ENCODE measurements at places on chromosomes 4 and X.
A peak's percentile ranks its signal among the peaks of the same experiment; 100 is the strongest.

DNA sequence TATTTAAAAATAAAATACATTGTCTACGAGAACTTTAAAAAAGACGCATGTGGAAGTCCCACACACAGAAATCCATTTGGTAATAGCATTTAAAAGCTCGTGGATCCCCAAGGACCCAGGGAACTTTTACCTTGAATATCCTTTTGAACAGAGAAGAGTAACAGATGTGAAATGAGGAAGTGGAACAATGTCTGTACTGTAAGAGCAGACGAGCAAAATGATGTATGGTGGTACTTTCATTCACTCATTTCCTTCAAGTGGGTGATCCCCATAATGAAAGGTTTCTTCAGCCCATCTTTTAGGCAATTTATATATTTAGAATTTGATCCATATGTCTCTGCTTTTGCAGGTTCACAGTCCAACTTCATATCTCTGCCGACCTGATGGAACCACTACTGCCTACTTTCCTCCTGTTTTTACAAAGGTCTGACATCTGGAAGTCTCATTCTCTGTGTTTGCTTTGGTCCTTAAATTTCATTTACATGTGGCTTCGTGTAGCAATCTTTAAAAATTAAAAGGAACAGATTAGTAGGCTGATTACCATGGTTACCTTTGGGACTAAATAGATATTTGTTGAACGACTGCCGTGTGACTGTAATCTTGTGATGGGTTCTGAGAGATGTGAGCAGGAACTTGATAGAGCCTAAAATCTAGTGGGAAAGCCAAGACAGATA, 188.4 kb downstream of the PALLD start:
- DNase-seq: no peak

DNA sequence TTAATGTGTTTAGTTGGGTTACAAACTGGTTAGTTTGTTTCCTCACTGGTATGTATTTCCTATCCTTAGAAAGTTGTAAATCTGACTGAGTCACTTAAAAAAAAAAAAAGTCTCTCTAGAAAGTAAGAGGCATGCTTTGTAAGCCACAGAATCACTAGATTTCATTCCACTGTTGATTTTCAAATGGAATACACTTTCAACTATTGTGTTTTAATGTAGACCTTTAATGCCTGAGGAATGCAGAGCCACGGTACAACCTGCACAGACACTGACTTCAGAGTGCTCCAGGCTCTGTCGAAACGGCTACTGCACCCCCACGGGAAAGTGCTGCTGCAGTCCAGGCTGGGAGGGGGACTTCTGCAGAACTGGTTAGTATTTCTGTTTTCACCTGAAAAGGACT, 88.6 kb downstream of the HHIP start:
- DNase-seq: no peak

- no peak for DNase-seq
Observed at GRCh38 chr4:80231180-80231579, 33.9 kb downstream of the PRDM8 start.

DNA sequence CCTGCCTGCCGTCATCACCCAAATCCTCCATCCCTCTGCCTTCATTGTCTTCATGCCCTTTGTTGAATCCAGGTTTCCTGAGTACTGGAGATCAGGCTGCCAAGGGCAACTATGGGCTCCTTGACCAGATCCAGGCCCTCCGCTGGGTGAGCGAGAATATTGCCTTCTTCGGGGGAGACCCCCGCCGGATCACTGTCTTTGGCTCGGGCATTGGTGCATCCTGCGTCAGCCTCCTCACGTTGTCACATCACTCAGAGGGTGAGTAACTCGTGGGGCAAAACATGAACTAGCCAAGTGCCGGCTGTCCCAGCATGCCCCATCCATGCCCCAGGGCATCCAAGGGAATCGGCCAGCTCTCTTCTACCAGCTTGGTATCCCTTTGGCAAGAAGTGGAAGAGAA, 19.4 kb downstream of the NLGN3 start:
- DNase-seq: no peak

- no peak for DNase-seq
Observed at GRCh38 chrX:134885336-134886001, 105.3 kb upstream of the SMIM10 start.

DNA sequence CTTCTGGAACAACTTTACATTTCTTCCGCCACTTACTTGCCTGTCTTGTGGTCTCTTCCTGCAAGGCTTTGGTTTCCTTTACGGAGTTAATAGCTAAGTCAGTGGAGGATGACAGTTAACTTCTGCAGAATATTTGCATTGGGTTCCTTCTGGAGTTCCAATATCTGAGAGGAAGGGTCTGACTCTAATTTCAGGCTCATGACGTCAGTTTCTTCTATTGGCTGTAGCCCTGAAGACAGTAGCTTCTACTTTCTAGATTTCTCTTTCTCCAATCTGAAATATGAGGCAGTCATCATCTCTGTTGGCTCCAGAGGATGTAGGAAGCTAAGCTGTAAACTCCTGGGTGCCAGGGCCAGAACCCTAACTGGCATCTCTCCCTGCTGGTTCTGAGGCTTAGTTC, 76.7 kb downstream of the FRMPD3 start:
- DNase-seq: no peak

GRCh38 chrX:17414839-17415238, 39.8 kb downstream of the NHS start:
- no peak for DNase-seq

DNA sequence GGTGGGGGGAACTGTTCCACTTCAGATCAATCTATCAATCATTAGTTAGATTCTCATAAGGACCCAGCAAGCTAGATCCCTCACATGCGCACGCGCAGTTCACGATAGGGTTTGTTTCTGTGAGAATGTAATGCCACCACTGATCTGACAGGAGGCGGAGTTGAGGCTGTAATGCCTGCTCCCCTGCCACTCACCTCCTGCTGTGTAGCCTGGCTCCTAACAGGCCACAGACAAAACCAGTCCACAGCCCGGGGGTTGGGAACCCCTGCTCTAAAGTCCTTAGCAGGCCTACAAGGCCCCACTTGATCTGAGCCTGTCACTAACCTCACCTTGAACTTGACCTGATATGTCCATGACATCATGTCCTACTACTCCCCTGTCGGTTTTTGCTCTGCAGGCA, 30.3 kb downstream of the ARL9 start:
- DNase-seq: no peak

DNA sequence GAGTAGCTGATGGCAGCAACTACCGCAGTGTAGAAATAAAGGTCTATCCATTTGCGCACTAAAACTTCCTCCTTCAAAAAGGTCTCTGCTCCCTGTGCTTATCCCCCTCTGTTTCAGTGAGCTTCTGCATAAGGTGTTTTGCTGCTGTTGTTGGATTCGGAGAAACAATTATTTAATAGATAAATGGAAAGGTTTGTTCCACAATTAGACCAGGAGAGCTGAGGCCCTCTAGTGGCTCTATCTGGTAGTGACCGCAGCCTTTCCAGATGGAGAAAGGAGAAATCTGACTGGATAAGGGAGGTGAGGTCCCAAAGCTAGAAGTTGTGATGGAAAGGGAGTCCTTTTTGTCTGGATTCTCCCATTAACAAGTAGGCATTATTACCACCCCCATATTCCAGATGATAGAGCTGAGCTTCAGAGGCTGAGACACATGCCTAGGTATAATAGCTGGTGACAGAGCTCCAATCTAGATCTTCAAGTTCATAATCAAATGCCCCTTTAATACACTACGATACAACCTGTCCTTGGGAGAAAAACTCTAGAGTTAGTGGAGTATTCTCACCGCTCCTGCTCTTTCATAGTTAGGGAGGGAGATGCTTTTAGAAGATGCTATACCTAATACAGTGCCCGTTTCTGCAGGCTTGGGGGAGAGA, 5.1 kb upstream of the GABRQ start:
- DNase-seq: no peak

- peak; percentile 92 for DNase-seq
Observed at GRCh38 chr4:121800961-121801714, at the start of gene EXOSC9. TSS of gene EXOSC9 (plus strand) at chr4:121801323. CDS start at chr4:121801425, 102 bp downstream.

GRCh38 chrX:64191281-64192010, 14.1 kb downstream of the AMER1 start:
- no peak for DNase-seq

DNA sequence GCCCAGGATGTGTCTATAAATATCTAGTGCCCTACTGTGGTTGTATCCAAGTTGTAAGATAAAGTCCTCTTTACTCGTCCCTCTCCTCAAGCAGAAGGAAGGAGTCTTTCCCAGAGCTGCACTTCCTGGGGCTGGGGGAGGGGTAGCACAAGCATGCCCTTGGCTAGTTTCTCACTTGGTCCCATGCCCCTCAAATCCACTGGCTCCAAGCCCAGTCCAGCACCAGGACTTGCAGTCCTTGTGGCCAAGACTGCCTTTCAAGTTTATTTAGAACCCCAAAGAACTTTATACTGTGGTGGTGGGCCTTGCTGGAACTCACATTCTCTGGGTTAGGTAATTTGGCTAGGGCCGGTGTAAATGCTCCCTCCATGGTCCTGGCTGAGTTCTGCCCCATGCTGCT, 43.2 kb upstream of the SLC10A4 start:
- DNase-seq: no peak

DNA sequence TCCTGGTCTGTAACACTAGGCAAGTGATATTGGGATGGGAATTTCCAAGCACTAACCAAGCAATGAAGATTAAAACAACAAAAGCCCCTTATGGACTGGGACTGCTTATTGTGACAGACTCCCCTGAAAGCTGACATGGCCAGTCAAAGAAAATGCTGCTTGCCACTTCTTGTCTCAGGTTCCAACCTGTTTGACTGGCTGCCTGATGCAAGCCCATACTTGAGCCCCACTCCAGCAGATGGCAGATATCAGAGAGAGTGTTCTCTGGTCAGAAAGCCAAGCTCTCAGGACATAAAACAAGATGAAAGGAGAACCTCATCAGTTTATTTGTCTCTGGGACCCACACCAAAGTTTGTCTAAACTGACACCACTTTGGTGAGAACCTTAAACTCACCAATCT, 15.5 kb upstream of the IGBP1 start:
- DNase-seq: no peak

- DNase-seq: no peak
Observed at GRCh38 chr4:137655302-137655701, 123.0 kb upstream of the PCDH18 start.

- no peak for DNase-seq
Observed at GRCh38 chr4:36854554-36854953, 390.0 kb upstream of the NWD2 start.

- no peak for DNase-seq
Observed at GRCh38 chrX:77428551-77428950, 18.6 kb upstream of the FGF16 start.

- DNase-seq: no peak
Observed at GRCh38 chr4:10534820-10535219, 77.6 kb upstream of the ZNF518B start.

GRCh38 chr4:153789741-153790499, 1.0 kb upstream of the SFRP2 start:
- DNase-seq: no peak

- no peak for DNase-seq
Observed at GRCh38 chr4:18321956-18322530, 300.5 kb upstream of the LCORL start.

- DNase-seq: no peak
Observed at GRCh38 chr4:43758836-43759235, 689.8 kb downstream of the KCTD8 start.

GRCh38 chrX:95441836-95442235, 1242.8 kb upstream of the DIAPH2 start:
- no peak for DNase-seq

GRCh38 chr4:74206088-74206825, 48.3 kb downstream of the MTHFD2L start:
- DNase-seq: no peak

DNA sequence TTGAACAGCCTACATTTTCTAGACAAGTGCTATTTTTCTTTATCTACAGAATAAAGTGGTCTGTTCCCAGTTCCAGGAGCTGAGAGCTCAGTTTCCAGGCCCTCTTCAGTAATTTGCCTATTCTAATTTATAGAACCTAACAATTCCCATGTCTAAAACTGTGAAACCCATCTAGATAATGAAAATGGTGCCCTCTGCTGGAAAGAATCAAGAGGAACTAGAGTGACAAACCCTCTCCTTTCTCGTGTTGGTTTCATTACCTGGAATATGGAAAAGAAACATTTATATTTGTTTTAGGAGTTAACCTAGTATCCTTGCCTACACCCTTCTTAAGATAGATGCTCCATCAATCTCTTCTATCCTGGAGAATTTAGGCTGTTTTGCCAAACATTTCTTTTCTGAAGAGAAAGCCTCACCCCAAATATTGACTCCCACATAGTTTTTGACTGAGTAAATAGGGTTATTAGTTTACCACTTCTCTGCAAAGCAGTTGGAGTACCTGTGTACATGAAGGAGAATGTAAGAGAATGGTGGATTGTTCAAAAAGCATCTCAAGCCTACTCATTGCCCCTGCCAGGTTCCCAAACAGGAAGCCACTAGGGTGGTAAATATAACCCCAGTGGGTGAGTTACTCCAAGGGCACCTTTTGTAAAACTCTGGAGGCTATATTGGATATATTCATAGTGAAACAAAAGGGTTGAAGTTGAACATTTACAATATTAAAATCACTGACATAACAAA, 121.6 kb downstream of the RASL11B start:
- DNase-seq: no peak

DNA sequence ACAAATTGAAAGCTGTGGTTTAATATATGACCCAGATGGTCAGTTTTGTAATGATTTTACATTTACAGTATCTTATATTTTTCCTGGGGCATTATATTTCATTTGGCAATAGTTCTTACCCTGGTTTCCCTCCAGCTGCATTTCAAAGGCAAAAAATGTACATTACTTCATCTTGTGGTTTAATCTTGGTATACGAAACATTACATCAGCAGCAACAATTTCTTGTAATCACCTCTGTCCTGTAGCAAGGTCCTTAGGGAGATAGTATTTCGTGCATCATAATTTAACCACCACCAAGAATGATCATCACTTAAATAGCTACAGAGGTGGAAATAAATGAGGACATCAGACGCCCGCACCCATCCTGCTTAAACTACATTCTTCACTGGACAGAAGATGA, 48.8 kb downstream of the HS6ST2 start:
- DNase-seq: no peak

GRCh38 chr4:93780080-93780479, 48.5 kb upstream of the ATOH1 start:
- DNase-seq: no peak

GRCh38 chr4:134028421-134028820, 173.2 kb downstream of the PABPC4L start:
- DNase-seq: no peak

GRCh38 chr4:38679921-38680320, 15.9 kb downstream of the KLF3 start:
- DNase-seq: no peak

DNA sequence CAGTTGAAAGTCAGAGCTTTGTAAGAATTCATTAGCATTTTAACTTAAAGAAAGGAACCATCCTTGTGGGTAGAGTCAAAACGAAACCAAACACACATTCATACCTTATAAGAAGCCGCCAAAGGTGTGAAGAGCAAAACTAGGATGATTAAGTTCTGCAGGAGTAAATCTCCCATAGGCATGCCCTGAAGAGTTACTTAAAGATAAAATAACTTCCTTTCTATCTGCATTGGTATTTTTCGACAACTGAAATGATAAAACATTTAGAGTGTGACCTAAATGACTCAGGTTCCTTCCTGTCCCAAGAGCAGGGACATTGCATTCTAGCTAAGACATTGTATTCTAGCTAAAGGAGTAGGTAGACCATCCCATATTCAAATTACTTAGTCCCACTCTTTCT, 75.3 kb downstream of the BCOR start:
- DNase-seq: no peak

Measured in T-helper 2 cell treated with Interferon-gamma antibody and Interleukin-4, amounts not matched to agents 5 μg/mL and 100 μg/mL, for 36 hours (primary cell).